T1000 (cell line): ENCODE measurements at places on chromosomes 1 and 21.

DNA sequence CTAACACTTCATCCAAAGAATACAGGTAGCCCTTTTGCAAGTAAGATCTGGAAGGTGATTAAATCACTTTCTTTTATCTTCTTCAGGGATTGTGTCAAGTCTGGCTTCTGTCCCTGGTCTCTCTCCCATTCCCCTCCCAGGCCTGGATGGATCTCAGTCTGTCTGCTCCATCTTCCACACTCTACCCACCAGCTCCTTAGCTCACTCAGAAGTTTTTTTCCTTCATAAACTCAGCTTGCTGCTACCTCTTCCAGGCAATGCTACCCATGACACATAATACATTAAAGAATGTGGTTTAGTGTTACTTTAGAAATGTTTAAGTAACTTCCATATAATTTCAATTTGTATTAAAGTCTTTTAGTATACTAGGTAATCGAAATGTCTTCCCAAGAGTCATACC, 133.1 kb downstream of the AKT3 start:
- no peak for DNase-seq

DNA sequence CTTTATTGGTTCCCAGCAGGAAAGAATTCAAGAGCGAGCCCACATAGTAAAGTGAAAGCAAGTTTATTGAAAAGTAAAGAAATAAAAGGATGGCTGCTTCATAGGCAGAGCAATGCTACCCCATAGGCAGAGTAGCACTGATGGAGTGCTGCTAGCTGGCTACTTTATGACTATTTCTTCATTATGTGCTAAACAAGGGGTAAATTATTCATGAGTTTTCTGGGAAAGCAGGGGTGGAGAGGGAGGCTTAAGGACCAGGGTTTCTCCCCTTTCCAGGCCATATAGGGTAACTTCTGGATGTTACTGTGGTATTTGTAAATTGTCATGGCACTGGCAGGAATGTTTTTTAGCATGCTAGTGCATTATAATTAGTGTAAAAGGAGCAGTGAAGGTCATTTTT, 1271.4 kb downstream of the KCNT2 start:
- no peak for DNase-seq

GRCh38 chr1:28737307-28738132, 780 bp downstream of the YTHDF2 start:
- DNase-seq = no peak

GRCh38 chr1:61120998-61121397, 38.6 kb downstream of the NFIA start:
- DNase-seq = no peak

DNA sequence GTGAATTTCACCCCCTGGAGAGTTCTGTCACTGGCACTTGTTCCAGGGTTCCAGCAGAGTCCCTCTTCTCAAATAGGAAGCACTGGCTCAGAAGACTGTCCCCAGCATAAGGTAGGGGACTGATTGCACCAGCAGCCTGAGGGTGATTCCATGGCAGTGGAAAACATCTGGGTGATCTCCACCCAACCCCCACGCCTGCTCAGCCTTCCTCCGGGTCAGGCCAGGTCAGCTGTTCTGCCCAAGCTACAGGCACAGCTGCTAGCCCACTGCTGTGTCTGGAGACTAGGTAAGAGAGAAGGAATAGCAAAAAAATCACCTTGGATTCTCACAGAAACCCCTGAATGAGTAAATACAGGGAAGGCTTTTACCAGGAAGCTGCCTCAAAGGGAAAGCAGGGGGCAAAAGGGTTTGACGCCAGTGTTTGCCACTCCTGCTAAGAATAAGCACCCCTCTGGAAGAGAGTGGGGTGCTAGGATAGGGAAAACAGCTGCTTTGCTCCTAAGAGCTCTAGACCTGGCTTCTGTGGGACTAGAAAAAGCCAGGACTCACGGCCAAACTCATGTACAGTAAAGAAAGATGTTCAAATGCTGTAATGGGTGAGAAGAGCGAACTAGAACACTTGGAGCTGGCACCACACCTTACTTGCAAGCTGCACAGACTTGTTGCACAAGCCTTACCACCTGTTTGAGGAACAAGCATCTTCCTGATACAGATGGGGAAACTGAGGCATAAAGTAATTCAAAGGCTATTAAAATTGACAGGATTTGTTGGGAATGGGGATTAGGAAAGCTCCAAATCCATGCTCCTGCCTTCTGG, 1.0 kb upstream of the DENND2D start:
- no peak for DNase-seq

GRCh38 chr1:160410406-160411005, 10.1 kb downstream of the VANGL2 start:
- no peak for DNase-seq

GRCh38 chr21:28783641-28784185, 209.0 kb downstream of the LTN1 start:
- DNase-seq = no peak

DNA sequence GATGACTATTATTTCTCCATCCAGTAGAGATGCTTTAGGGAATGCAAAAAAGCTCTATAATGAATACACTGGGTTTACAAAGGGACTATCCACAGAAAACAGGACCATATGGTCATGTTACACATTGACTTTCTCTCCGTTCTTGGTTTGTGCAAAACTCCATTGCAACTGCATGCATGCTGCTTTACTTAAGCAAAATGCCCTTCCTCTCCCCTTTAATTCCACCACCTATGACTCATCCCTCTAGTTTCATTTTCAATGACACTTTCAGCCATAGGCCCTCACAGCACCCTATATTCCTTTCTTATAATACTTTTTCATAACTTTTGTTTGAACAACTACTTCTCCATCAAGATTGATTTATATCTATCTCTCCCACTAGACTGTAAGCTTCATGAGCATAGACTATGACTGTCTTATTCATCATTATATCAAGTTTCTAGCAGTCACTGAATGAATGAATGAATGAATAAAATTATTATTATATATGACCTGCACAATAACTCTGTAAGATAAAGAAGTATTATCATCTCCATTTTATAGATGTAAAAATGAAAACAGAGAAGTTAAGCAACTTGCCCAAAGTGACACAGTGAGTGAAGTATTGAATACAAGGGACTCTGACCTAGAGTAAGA, 248.9 kb downstream of the PLPP3 start:
- DNase-seq = no peak

DNA sequence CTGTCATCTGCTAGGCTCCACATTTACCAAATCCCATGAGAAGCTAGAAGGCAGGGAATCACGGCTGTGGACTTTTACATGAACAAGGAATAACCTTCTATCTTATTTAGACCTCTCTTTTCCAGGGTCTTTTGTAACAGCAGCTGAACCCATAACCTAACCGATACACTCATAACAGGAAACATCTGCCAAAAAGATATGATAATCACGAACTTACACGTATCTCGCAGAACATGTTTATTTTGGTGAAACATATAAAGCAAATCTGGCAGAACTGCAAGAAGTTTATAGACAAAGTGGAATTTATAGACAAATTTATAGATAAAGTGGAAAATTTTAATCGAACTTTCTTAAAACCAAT, 20.4 kb downstream of the TINAGL1 start:
- no peak for DNase-seq

DNA sequence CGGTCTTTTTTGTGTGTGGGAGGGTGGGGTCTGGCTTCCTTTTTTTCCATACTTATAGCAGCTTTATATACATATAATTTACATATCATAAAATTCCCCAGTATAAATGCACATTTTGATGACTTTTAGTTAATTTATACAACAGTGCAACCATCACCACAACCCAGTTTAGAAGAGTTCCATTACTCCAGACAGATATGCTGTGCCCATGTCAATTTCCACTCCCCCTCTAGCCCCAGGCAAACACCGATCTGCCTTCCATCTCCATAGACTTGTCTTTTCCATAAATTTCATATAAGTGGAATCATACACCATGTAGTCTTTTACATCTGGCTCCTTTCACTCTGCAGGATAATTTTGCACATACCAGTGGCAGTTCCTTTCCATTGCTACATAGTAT, 139.2 kb upstream of the SYT6 start:
- DNase-seq = no peak

DNA sequence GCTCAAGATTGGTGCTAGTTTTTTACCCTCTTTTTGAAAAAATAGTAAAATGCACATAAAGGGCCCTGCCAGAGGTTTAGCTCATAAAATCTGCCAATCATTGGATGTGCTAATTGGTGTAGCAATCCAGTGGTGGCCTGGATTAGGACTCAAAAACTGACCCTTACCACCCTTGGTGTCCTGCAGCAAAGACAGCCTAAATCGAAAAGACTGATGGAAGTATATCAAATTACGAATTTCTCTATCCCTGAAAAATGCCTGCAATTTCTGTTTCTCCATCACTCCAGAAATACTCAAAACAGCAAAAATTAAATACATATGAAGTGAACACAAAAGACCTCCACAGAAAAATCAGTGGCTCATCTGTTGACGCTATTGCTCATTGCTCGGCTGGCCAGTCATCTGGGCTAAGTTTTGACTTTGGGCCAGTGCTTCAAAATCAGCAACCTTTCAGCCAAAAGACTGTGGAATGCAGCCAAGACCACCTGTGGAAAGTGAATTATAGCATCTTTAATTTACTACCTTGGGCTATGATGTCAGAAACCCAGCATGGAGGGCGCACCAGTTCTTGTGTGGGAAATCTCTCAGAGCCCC, 30.0 kb downstream of the WLS start:
- no peak for DNase-seq

- no peak for DNase-seq
Measured at GRCh38 chr1:90783181-90783580, 66.1 kb upstream of the BARHL2 start.

GRCh38 chr1:38712046-38712445, 147.5 kb downstream of the RRAGC start:
- no peak for DNase-seq

- no peak for DNase-seq
Measured at GRCh38 chr1:87588495-87588894, 259.8 kb downstream of the LMO4 start.

DNA sequence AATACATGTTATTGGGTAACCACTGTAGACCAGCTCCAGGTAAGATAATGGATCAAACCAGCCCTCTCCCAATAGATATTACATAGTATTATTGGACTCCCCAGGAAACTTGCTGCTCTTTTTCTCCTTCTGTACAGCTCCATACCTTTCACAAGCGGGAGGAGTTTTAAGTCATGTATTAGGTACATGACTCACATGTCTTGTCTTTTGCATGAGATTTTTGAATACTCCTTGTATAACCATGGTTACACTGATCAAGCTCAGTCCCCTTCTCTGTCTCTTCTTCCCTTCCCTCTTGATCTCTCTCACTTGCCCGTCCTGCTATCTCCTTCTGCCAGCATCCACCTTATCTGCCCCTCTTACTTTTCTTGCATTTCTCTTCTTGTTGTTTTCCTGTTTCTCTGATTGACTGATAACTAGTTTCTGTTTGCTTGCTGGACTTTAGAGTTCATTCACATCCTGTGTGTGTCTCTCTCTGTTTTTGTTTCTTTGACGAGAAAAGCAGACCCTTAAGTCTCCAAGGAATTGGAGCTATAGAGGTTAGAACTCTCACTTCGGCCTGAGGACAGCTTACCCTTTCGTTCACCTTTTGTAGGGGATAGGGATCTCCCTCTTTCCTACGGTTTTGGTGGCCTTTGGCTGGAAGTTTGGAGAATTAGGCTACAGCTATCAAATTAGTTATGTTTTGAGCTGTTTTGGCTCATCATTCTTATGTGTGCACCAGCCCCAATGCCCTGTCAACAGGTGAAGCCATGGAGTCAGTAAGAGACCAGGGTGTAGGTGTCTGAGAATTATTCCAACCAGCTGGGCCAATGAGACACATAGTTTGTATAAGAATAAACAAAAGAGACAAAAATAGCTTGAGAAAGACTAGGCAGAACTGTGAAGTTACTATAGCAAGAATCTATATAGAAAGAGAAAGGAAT, 49.0 kb upstream of the ASB17 start:
- no peak for DNase-seq

DNA sequence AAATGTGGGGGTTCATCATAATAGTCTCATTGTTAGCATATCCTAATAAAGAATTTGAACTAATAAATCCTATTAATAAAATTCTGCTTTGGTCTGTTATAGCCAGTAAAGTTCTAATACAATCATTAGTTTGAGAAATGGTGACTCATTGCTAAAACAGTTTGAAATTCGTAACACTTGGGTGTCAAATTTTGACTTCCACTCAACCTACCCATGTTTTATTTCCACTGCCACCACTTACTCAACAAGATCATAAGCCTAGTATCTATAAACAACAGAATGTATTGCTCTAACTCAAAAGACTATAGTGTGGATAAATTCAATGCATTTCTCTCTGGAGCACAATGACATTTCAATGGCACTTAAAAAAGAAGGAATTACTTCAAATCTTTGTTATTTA, 29.1 kb downstream of the LGALS8 start:
- DNase-seq = no peak

DNA sequence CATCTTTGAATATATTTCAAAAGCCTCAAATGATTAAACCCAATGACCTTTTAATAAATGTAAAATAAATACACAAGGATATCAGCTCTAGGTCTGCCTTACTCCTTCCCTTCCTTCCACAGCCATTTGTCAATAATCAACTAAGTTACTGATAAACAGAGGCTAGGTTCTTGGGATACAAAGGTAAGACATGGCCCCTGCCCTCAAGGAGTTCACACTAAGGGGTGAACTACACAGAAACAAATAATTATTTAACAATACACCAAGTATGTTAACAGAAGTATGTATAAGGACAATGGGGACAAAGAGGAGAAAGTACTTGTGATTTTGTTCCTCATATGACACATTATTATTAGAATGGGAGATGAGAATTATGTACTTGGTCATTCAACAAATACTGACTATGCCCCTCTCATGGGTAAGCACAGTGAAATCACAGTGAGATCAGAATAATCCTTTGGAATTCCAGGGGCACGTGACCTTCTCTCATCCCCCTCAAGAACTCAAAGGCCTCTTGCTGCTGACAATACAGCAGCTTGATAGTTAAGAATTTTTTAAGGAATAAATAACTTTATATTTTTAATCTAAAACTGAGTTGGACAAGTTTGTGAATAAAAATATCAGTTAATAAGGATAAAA, 40.2 kb downstream of the ATP1B1 start:
- no peak for DNase-seq

- no peak for DNase-seq
Measured at GRCh38 chr1:58933599-58933926, 149.7 kb upstream of the JUN start.

- no peak for DNase-seq
Measured at GRCh38 chr1:167473761-167474160, 44.6 kb downstream of the CD247 start.

DNA sequence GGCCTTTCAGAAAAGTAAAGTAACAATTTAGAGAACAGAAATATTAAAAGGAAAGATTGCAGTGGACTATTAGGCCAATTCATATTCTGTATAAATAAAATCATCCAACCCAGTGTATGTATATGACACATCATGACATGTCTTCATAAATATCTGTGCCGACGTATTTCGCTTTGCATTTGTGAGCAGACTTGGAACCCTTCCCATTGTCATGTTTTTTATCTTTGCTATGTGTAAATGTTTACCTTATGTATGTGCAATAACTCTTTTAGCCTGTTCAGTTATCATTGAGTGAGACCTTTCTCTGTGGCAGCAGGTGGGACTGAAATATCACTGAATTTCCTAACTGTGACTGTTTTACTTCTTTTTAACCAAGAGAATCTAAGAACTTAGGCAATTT, 58.0 kb upstream of the FAM3B start:
- no peak for DNase-seq

GRCh38 chr1:111630567-111630966, 11.0 kb downstream of the RAP1A start:
- DNase-seq = no peak
